ENCODE measurements at places on chromosomes 13 and 19.

GRCh38 chr13:110124201-110124940 is 182.6 kb downstream of the COL4A1 start:
- no peak for DNase-seq

DNA sequence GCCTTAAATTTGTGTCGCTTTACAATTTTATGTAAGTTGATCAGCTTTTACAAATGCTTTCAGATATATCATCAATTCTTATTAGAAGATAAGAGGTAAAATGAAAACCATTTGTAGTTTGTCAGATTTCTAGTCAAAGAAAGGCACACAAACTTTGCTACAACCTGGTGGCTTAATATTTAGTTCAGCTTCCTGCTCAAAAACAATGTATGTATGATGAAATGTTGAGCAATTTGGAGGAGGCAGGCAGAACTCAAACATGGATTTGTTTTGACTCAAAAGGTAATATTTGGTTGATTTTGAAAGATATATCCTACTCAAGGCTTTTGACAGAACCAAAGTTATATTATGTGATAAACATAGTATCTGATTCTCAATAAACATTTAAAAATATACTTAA is 24.2 kb downstream of the NEK5 start:
- no peak for DNase-seq

DNA sequence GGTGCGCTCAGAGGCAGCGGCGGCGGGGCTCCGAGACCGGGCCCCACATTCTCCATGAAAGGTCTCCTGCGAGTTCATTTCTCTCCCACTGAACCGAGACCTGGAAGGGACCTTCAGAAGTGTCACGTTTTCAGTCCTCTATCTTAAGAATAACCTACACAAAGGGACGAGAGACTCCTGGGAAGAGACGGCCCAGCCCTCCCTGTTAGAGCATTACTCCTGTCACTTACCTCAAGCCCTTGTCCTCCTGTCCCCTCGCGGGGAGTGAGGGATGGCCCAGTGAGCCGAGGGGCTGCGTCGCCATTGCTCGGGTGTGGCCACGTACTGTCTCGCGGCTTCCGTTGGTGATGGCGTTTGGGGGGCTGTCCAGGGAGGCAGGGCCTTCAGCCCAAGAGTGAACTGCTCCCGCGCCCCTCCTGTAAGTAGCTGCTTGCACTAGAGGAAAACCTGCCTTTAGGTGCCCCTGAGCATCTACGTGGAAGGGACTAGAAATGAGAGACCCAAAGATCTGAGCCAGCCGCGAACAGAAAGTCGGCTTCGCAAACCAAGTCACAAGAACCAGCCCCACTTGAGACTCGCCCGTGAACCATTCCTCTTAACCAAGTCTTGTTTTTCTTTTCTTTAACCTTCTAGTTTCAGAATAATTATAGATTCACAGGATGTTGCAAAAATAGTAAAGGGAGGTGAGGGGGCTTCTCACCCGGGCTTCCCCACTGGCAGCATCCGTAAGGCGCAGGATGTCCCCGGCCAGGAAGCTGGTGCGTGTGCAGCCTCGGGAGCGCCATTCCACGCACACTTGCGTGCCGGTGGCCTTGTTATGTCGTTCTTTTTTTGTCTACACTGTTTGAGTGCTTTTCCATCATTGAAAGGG is 21.1 kb upstream of the NDUFS7 start:
- DNase-seq: no peak

DNA sequence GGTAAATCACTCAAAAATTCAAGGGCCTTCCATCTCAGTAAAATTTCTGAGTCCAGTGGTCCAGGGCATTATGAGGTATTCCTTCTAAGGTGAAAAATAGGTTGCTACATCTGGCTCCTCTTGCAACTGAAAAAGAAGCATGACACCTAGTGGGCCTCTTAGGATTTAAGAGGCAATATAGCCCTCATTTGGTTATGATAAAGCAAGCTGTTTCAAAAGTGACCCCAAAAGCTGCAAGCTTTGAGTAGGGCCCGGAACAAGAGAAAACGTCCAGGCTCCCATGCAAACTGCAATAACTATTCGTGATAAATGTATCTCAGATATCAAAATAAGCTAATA is 1910.2 kb upstream of the PRR20A start:
- no peak for DNase-seq

DNA sequence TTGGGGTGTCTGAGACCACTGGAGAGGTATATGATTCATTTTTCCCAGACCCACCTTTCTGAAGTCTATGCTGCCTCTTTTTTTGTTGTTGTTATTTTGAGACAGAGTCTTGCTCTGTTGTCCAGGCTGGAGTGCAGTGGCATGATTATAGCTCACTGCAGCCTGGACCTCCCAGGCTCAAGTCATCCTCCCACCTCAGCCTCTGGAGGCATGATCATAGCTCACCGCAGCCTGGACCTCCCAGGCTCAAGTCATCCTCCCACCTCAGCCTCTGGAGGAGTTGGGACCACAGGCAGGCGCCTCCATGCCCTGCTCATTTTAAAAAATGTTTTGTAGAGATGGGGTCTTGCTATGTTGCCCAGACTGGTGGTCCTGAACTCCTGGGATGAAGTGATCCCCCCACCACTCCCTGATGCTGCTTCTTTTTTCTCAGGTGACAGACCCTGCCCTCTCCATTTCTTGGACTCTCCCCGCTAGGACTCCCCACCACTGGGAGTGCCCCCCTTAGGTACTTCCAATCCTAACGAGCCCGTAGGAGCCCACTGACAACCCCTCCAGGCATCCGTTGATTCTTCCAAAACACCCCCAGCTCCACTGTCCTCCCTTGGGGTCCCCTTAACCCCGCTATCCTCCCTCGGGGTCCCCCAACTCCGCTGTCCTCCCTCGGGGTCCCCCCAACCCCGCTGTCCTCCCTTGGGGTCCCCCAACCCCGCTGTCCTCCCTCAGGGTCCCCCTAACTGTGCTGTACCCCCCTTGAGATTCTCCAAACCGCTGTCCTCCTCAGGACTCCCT is 45.4 kb downstream of the ARHGEF18 start:
- DNase-seq: no peak

- DNase-seq: no peak
These were observed 47.5 kb downstream of the CRTC1 start for GRCh38 chr19:18730885-18731513.

DNA sequence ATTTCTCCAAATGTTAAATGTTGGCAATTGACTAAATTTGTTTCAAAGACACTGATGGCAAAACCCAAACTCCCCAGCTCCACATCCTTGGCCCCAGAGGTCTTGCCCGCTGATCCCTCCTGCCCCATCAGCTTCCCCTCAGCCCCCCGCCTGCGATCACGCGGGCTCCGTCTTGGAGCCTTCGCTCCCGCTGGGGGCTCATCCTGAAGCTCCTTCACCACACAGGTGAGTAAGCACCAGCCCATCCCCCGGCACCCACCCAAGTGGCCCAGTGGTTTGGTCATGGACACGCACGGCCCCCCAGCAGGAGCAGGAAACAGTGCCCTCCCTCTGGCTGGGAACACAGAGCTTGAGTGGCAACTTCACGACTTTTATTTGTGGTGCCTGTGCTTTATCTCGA is 14.9 kb downstream of the EPS8L1 start:
- DNase-seq: no peak

DNA sequence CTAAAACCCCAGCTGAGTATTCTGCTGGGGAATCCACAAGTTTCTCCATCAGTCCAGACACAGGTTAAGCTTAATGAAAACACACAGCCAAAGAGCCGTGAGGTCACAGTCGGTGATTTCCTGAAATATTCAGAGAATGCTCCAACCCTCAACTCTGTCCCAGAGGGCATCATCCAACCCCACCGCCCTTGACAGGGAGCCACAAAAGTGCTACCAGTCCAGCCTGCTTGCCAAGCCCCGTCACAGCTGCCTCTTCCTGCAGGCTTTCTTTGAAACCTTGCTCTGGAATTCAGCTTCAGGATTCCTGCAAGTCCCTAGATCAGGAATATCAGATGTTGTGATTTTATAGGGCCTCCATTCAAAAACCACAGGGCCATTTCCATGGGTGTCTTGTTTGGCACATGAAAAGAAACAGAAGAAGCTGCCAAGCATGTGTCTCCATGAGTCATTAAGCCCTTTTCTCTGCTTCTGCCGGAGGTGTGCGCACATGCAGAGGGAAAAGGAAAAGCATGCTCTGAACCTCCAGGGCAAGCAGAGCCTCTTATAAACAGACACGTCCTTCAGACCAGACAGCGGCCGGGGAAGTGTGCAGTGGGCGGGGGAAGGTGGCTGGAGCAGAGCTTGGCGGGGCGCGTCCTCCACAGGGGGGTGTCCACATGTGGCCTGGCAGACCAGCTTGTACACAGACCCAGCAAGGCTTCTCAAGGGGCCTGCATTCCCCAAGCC is 164.7 kb downstream of the KATNAL1 start:
- DNase-seq: no peak

DNA sequence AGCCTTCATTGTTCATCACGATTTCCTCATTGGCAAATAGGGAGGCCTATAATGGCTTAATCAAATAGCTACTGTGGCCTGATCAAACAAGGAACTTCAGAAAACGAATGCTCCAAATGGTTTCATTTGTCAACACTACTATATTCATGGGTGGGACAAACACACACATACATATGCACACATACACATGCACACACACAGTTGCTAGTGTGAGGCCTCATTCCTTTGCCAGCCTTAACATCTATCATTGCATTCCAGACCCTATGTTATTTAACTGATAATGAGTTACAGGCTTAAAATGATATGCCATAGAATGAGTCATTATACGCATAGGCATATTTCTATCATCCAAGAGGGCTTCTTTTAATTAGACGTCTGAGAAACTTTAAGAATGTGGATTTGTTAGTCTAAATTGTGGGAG is 140.2 kb downstream of the KLF5 start:
- DNase-seq: no peak

GRCh38 chr13:60463787-60464186 is 66.8 kb downstream of the TDRD3 start:
- DNase-seq: no peak

GRCh38 chr13:41460930-41461329 is 3.6 kb downstream of the RGCC start:
- DNase-seq: no peak

DNA sequence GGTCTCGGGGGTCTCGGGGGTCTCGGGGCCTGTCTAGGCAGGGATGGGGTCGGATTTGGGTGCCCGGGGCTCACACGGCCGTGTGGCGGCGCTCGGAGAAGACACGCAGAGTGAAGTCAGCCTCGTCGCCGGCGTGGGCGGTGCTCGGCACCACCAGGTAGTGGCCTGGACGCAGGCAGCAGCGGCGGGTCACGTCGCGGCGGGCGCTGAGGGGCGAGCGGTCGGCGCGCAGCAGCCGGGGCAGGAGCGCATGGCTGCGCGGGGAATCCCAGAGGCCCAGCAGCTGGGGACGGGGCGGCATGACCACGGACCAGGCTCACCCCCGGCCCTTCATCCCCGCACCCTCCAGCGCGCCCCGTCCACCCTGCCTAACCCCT is 8.2 kb downstream of the CAPN12 start:
- DNase-seq: peak; percentile 76

- DNase-seq: no peak
These were observed 24.2 kb downstream of the C2CD4C start for GRCh38 chr19:384799-385169.

GRCh38 chr19:11539495-11540365 is 1.1 kb downstream of the CNN1 start:
- no peak for DNase-seq

- no peak for DNase-seq
These were observed 107.6 kb downstream of the ZIC5 start for GRCh38 chr13:99863789-99864626.

DNA sequence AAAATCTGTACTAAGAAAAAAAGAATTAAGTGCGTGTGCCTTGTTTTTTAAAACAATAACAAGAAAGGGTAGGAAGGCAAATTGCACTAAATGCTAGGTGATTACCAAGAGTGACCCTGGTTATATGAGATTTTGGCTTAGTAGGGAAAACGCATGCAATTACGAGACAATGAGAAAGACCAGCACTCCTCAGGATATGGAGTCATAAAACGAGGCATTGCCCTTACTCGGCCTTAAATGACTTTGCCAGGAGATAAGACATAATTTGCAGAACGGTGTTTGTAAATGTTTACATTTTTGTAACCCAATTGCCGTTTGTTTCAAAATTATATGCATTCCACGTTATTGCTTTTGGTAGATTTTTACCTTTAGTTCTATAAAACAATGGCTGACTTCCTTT is 179.8 kb downstream of the RBM26 start:
- DNase-seq: no peak
